K562 (cell line): ENCODE measurements at places on chromosomes 7 and 10. TPM values are rescaled to one million over a fixed set of nuclear protein-coding genes. Genes with fewer than 3 reads are reported as not detected.

DNA sequence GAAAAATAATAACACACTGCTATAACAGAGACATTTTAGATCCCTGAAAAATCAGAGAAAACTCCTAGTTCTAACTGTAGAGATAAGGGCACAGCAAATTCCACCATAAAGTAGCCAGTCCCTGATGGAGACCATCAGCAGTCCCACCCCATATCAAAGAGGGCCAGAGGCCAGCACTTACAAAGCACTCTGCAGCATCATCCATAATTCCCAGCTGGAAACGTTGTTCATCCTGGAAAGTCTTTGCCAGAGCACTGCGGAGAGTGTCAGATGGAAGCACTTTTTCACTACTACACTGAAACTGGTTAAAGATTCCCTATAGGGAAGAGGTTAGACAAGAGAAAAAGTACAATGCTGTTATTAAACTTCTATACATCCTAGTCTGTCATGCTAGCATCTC is 45.8 kb downstream of the USP54 start:
- no peak for DNase-seq

DNA sequence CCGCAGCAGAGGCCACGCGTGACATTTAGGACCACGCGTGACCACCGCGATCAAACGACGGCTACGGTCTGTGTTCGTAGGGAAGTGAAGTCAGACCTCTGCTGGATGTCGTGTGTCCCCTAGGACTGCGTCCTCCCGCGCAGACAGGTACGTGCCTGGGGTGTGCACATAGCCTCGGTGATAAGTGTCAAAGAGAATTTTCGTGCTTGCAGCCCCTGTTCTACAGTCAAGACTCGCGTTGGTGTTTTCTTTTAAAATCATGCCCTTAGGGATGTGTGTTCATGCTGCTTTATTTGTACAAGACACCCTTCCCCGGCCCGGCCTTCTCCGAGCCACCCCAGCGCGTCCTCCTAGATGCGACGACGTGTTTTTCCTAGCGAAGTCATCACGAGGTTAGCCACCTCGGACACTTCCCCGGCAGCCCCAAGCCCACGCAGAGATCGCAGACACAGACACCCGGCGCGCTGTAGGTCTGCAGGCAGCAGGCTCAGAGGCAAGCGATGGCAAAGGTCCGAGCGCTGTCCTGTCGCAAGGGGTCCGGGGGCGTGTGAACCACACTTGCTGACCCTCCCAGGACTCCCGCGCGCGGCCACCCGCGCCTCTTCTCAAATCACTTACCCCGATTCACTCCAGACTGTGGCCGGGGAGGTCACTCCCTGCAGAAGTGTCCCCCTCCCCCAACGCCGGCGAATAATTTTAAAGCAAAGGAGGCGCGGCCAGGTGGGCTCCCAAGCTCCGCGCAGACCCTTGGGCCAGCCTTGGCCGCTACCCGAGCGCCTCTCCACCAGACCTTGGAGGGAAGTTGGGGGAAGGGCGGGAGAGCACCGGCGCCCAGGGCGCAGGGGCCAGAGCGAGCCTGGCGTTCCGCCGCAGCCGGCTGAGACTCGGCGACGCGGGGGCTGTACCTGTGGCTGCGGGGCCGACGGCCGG is 552 bp downstream of the MKX start:
- DNase-seq: no peak

The ANKRD61 gene
- not detected in 2 replicates for polyA plus RNA-seq

The PAPOLB gene
- polyA plus RNA-seq: 0.05 TPM in 1 of 2 replicates, not detected in the other

GRCh38 chr7:81285142-81285871 is 366.5 kb upstream of the SEMA3C start:
- no peak for DNase-seq

- DNase-seq: no peak
These were observed 74.8 kb upstream of the PALS2 start for GRCh38 chr7:24498439-24498838.

The HSPA12A gene
- polyA plus RNA-seq: 0.08 TPM in 1 of 2 replicates, not detected in the other

The KCNH2 gene
- 251 and 295 TPM in 2 replicates for polyA plus RNA-seq

DNA sequence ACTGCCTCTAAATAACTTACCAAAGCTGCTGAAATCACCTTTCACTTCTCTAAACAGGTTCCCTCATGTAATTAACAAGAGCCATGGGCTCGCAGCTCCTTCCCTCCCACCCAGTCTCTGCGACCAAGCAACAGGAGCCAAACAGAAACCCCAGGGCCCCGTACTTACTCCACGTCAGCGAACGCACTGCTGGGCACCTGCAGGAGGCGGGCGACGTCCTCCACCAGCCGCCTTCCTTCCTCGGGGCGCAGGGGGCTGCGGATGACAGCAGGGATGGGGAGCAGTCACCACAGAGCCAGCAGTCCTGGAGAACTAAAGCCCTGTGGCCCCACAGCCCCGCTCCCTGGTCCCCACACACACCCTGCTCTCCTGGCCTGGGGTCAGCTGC is 477.0 kb downstream of the PTPRN2 start:
- DNase-seq: no peak

- no peak for DNase-seq
These were observed 9.7 kb upstream of the AKR1C2 start for GRCh38 chr10:5013385-5013784.

The GRID2IP gene
- not detected in 2 replicates for polyA plus RNA-seq

DNA sequence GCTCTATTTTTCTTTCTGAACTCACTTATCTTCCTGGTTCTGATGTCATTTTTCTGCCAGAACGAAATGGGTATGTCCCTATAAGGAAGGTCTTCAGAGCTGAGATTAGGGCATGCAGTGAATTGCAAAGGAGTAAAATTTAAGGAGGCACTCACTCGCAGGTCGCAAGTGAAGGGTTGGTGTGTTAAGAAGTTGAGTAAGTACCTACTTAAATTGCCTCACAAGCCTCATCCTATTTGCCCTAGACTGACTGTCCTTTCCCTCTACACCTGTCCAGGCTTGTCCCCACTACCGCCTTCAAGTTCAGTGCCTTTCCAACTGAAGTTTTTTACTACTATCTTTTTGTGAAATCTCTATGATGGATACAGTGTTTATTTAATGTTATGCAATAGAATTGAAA is 191.5 kb downstream of the AHR start:
- no peak for DNase-seq

The EN2 gene
- 0.04 and 0.07 TPM in 2 replicates for polyA plus RNA-seq

DNA sequence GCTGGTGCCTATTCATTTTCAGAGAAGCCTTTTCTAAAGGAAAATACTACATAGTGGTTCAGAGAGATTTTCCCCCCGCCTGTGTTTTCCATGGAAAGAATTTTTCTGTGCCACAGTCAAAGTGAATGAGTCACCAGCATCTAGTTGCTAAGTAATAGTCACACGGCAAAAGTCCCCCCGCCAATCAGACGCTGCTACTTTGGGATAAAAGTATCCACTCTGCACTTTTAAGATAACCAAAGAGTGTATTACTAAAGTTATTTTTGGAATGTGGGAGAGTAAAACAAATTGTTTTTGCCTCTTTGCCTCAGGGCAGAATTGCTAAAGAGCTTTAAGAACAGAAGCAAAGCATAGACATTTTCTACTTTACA is 23.5 kb downstream of the ABLIM1 start:
- DNase-seq: peak; percentile 66

- no peak for DNase-seq
These were observed 91.4 kb downstream of the IPMK start for GRCh38 chr10:58175990-58176900.

DNA sequence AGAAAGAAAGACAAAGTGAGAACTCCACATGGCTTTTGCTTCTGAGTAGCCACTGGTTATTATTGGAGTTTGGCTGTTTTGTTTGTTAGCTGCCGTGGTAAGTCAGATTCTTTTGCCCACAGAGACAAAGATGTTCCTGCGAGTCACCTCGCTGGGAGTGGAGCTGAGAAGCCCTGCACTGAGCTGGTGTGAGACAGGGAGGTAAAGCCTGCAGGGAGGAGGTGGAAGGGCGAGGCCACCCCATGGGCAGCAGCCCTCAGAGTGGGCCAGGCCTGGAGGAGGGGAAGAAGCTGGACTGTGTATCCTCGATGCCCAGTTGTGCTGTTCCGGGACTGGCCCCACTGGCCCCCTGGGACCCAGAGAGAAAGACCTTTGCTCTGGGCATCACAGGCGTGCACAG is 14.3 kb upstream of the NOM1 start:
- no peak for DNase-seq
